ENCODE measurements at places on chromosomes 12 and 14.

- no peak overlapping the region for H3K27ac ChIP-seq
- no peaks in the 10 kb centered on the region for H3K36me3 ChIP-seq
- no peak for DNase-seq
- H3K4me1 ChIP-seq: no peaks in the 10 kb centered on the region
Observed at GRCh38 chr12:39830852-39831520, 211.4 kb upstream of the ABCD2 start.

- no peak overlapping the region for H3K4me3 ChIP-seq
- no peaks in the 10 kb centered on the region for H3K36me3 ChIP-seq
- DNase-seq: no peak
- no peaks in the 10 kb centered on the region for H3K27me3 ChIP-seq
Observed at GRCh38 chr14:68036202-68036601, 216.6 kb downstream of the RAD51B start.

- no peak overlapping the region for H3K4me3 ChIP-seq
- DNase-seq: no peak
- H3K36me3 ChIP-seq: no peaks in the 10 kb centered on the region
- no peaks in the 10 kb centered on the region for H3K4me1 ChIP-seq
- no peak overlapping the region for H3K27ac ChIP-seq
Observed at GRCh38 chr12:1542599-1542998, 51.8 kb downstream of the FBXL14 start.

DNA sequence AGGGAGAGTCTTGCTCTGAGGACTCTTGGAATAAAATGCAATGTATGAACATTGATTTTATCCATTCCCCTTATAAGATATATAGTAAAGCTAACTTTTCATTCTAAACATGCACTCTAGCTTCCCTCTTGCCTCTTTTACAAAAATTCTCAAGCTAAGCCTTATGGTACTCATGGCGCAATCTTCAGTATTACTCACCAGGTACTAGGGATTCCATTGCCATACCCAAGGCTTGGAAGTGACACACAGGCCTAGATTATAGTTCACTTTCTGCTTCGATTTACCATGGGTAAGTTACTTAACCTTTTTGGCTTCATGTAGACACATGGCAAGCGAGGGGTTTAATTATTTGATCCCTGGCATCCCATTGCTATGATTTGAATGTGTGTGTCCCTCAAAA is 331.5 kb downstream of the LRIG3 start:
- H3K27ac ChIP-seq: no peak overlapping the region
- no peaks in the 10 kb centered on the region for H3K4me1 ChIP-seq
- H3K4me3 ChIP-seq: no peak overlapping the region
- no peaks in the 10 kb centered on the region for H3K36me3 ChIP-seq

DNA sequence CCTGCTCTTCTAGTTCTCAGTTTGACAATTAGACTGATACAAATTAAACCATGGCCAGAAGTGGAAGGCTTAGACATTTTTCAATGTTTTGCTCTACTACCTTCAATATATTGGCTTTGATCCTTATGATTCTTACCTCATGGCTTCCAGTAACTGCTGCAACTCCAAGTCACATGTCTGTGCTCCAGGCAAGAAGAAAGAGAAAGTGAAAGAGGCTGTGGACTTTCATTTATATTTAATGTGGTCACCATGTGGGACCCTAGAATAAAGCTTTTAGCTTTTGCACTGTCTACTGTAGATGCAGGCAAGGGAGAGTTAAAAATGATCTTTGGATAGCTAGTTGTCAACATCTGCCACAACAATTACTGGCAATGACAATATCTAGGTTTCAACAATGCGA is 214.3 kb upstream of the PDE3A start:
- H3K4me1 ChIP-seq: no peaks in the 10 kb centered on the region
- no peaks in the 10 kb centered on the region for H3K36me3 ChIP-seq
- H3K4me3 ChIP-seq: no peak overlapping the region
- no peaks in the 10 kb centered on the region for H3K27me3 ChIP-seq
- DNase-seq: no peak

GRCh38 chr12:131055596-131056233 is 102.0 kb downstream of the ADGRD1 start:
- no peak for DNase-seq
- H3K27me3 ChIP-seq: no peaks in the 10 kb centered on the region
- H3K36me3 ChIP-seq: no peaks in the 10 kb centered on the region
- no peak overlapping the region for H3K4me3 ChIP-seq
- no peaks in the 10 kb centered on the region for H3K4me1 ChIP-seq
